NAMALWA (cell line): ENCODE measurements at places on chromosomes 12 and 14.
A peak's percentile ranks its signal among the peaks of the same experiment; 100 is the strongest.

DNA sequence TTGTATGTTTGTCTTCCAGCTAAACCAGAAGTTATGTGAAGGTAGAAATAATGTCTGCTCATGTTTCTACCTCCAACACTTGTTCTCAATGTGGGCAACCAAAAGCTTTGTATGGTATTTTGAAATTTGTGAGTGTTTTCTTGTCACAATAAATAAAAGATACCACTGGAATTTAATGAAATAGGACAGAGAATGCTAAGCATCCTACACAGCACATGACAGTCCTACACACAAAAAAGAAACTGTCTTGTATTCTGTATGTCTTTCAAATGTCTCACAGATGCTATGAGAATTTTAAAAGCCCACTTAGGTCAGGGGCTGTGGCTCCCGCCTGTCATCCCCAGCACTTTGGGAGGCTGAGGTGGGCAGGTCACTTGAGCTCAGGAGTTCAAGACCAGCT lies 68.9 kb downstream of the RALGAPA1 start:
- no peak for DNase-seq

- DNase-seq: no peak
Observed at GRCh38 chr14:94631536-94632304, 19.5 kb downstream of the SERPINA3 start.

GRCh38 chr12:95601091-95601961 lies 50.0 kb upstream of the USP44 start:
- DNase-seq: no peak

- no peak for DNase-seq
Observed at GRCh38 chr14:73888460-73888725, 1.7 kb downstream of the ZNF410 start.

GRCh38 chr12:53211476-53212381 lies 4.7 kb upstream of the ITGB7 start:
- DNase-seq: peak; percentile 53
